ENCODE measurements at places on chromosomes 11 and 22.

- DNase-seq = peak; percentile 86
Observed at GRCh38 chr22:39932918-39933649, 27.1 kb upstream of the TMA7B start.

- peak; percentile 55 for DNase-seq
Observed at GRCh38 chr11:36041988-36042611, 98.2 kb downstream of the LDLRAD3 start.

GRCh38 chr11:78319453-78319955 lies 98.1 kb downstream of the GAB2 start:
- peak; percentile 25 for DNase-seq

- peak; percentile 17 for DNase-seq
Observed at GRCh38 chr11:72573072-72573854, 101.0 kb downstream of the PDE2A start.

- no peak for DNase-seq
Observed at GRCh38 chr11:86490582-86490981, 115.9 kb downstream of the CCDC81 start.

- no peak for DNase-seq
Observed at GRCh38 chr11:6895010-6895409, 2.7 kb upstream of the OR2D2 start.

DNA sequence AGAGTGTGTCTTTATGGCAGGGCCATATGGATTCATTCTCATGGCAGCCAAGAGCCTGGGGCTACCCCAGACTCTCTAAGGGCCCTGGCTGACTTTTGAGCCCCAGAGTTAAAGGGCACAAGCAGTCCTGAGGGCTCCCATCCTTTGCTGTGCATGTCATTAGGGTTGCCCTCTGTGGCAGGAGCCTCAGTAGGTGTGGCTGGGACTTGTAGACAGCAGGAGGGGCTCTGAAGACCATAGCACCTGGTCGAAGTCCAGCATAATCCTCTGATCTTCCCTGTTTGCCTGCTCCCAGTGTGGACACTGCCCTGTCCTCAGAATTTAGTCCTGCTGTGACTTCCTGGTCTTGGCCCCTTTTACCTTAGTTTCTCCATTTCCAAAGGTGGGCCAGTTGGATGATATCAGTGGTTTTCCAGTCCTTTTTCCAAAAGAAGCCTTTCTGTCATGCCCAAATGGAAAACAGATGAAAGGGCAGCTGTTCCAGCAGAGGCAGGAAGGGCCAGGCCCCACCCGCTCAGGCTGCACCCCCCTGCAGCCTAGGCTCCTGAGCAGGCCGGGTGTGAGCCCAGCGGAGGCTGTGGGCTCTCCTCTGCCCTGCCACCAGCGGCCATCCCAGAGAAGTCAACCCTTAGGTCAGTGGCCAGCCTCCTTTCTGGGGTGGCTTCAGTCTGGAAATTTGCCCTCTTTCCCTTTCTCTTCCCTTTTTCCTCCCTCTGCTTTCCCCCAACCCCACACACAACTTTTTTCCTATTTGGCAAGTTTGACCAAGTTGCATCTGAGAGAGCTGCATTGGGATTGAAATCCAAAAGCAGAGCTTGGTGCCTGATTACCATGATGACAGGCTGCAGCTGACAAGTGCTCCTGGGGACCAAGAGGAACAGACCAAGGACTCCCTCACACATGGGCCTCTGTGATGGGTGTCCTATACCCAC lies 32.8 kb upstream of the SUSD2 start:
- DNase-seq = no peak

DNA sequence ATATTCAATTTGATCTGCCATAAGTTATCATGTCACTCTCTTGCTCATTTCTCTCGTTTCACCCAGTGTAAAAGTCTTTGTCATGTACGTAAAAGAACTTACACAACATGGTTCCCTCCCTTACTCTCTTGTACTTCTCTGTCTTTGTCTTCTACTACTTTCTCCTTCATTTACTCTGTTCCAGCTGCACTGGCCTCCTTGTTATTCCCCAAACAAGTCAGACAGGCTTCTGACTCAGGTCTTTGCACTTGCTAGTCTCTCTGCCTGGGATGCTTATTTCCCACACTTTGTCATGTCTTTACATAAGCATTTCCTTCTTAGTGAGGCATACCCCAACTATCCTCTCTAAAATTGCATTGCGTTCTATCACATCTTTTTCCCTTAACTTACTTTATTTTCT lies 117.3 kb downstream of the CYP2R1 start:
- DNase-seq = no peak

GRCh38 chr11:76579056-76579751 lies 91.3 kb downstream of the LRRC32 start:
- DNase-seq = peak; percentile 11

GRCh38 chr11:57649826-57650738 lies at the start of gene YPEL4:
Gene YPEL4, minus strand, starts transcription at chr11:57649912. Its CDS starts 2,805 bp downstream, at chr11:57647107.
- DNase-seq = peak; percentile 72
